Glutamatergic neuron (in vitro differentiated cells): ENCODE measurements at places on chromosomes 7 and 10. TPM values are rescaled to one million over a fixed set of nuclear protein-coding genes. Genes with fewer than 3 reads are reported as not detected.

Gene ZPBP
- not detected for total RNA-seq

Gene LIPJ
- 0.22 TPM for total RNA-seq

Gene VSTM2A
- total RNA-seq: 24.1 TPM

Gene HOXA2
- total RNA-seq: not detected

Gene CLCN1
- total RNA-seq: 0.56 TPM

Gene CFAP43
- total RNA-seq: 0.44 TPM

Gene TRPV5
- 0.15 TPM for total RNA-seq

Gene CALHM2
- 0.44 TPM for total RNA-seq

Gene GPC2
- 530 TPM for total RNA-seq

Gene PAPSS2
- 4.7 TPM for total RNA-seq

Gene CPED1
- total RNA-seq: not detected

Gene ZNF804B
- total RNA-seq: 0.10 TPM

Gene HOXA10
- total RNA-seq: not detected

Gene GALNT17
- total RNA-seq: 42.0 TPM

Gene TWIST1
- total RNA-seq: not detected

Gene MNX1
- 0.59 TPM for total RNA-seq

Gene CRYGN
- total RNA-seq: not detected

Gene GDF10
- total RNA-seq: not detected

Gene HOXA1
- total RNA-seq: not detected

Gene LIPN
- total RNA-seq: not detected

Gene PCLO
- total RNA-seq: 17.4 TPM

Gene KEL
- 0.64 TPM for total RNA-seq

Gene CHAT
- total RNA-seq: 15.4 TPM

Gene RBP3
- not detected for total RNA-seq

Gene BAIAP2L1
- 0.66 TPM for total RNA-seq

Gene CDNF
- 2.2 TPM for total RNA-seq

Gene FAM221A
- 23.2 TPM for total RNA-seq

Gene NPSR1
- not detected for total RNA-seq

Gene DLX5
- not detected for total RNA-seq

Gene FAM25A
- total RNA-seq: not detected

Gene AMZ1
- total RNA-seq: 0.15 TPM

Gene DEPP1
- 13.6 TPM for total RNA-seq

Gene GPR141
- total RNA-seq: not detected

Gene MPP7
- 19.0 TPM for total RNA-seq

Gene FRMD4A
- 70.6 TPM for total RNA-seq
